Heart right ventricle (tissue), 16 donors: ENCODE measurements at places on chromosomes 12 and 14. TPM values are rescaled to one million over a fixed set of nuclear protein-coding genes. Genes with fewer than 3 reads are reported as not detected.

Gene SERPINA9
- polyA plus RNA-seq = not detected

Gene SAMD15
- polyA plus RNA-seq = 0.13 TPM

Gene LLPH
- 35.9 TPM for polyA plus RNA-seq

Gene VDR
- polyA plus RNA-seq = 0.87 TPM

Gene CRACR2A
- polyA plus RNA-seq = 3.4 TPM

Gene RNASE3
- 0.06 TPM for polyA plus RNA-seq

Gene RCOR1
- polyA plus RNA-seq = 5.7 TPM

Gene ANKRD33
- not detected for polyA plus RNA-seq

Gene TEX22
- polyA plus RNA-seq = 0.07 TPM

Gene OR6C2
- not detected for polyA plus RNA-seq

Gene PRICKLE1
- polyA plus RNA-seq = 3.7 TPM

DNA sequence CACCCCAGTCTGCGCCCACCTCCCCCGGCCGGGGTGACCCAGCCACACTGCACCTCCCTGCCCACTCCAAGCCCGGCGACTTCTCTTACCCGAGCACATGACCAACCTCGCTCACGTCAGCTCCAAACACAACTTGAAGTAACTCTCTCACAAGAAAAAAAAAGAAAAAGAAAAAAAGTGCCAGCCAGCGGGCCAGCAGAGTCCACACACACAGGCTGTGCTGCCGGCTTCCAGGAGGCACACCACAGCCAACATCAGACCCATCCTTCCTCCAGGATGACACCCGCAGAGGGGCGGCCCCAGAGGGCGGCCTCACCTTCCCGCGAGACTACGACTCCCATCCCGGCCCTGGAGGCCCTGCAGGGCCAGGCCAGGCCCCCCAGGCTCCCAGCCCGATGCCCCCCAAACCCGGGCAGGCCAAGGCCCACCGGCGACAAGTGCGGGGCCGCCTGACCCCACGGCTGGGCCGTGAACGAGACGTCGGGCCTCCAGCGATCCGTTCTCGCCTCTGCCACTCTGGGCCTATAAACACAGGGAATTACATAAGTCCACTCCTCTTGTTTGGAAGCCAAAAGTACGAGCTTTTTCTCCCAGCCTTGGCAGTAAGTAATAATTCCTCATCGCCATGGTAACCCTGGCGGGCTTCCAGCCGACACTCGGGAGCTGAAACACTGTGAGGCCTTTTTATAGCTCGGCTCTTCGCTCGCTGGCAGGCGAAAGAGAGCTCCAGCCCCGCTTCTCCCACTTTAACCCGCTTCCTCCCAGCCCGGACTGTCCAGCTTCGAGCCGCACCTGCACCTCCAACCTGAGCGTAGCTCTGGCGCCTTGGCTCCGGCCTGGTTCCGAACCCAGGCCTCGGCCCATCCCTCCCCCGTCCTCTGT is 49.1 kb downstream of the NCOR2 start:
- DNase-seq = peak; percentile 98

DNA sequence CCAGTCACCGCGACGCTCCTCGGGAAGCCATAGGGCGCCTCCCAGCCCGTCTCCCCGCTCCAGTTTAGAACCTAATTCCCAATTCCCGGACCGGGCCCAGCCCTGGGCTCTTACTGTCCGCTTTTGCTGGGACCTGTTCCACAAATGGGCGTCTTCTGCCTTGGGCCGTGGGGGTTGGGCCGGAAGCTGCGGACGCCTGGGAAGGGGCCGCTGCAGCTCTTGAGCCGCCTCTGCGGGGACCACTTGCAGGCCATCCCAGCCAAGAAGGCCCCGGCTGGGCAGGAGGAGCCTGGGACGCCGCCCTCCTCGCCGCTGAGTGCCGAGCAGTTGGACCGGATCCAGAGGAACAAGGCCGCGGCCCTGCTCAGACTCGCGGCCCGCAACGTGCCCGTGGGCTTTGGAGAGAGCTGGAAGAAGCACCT is 797 bp downstream of the UNG start:
- DNase-seq = peak; percentile 70

DNA sequence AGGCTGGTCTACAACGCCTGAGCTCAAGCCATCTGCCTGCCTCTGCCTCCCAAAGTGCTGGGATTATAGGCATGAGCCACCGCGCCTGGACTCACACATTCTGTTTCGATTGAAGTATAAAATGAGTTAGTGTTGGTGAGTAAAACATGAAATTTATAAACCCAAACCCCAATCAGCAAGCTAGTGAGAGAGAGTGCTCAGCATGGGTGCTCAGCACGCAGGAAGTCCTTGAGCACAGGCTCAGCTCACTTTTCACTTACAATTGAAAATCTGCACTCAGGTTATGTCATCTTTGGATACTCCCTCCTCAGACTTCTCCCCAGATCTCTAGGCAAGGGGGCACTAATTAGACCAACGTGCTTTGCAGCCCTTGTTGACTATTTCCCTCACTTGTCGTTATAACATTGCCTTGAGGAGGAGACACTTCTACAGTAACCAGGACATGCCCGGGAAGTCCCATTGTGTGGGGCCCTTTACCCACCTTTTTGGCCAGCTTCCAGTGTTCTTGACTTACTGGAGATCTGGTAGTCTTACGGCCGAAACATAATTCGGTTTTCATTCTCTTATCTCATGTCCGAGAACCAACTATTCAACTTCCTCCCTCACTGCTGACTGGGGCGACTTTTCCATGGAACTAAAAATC is 68.5 kb upstream of the AMN1 start:
- no peak for DNase-seq

DNA sequence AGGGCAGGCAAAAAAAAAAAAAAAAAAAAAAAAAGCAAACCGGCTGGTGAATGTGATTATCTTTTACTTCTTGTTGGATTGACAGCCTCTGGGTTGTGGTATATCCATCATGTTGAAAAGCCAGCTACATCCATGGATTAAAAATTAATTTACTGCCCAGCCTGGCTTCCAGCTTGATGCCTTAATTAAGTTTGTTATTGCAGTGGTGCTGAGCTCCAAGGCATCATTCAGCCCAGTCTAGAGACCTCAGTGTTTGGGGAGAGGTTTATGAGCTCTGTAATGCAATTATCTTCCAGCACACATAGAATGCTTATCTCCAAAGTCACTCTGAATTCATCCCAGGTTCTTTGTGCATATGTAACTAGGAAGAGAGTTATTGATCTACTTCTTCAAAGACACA is 114.8 kb downstream of the RIMBP2 start:
- DNase-seq = no peak

GRCh38 chr12:72075401-72075800 is 136.8 kb downstream of the TPH2 start:
- DNase-seq = no peak

DNA sequence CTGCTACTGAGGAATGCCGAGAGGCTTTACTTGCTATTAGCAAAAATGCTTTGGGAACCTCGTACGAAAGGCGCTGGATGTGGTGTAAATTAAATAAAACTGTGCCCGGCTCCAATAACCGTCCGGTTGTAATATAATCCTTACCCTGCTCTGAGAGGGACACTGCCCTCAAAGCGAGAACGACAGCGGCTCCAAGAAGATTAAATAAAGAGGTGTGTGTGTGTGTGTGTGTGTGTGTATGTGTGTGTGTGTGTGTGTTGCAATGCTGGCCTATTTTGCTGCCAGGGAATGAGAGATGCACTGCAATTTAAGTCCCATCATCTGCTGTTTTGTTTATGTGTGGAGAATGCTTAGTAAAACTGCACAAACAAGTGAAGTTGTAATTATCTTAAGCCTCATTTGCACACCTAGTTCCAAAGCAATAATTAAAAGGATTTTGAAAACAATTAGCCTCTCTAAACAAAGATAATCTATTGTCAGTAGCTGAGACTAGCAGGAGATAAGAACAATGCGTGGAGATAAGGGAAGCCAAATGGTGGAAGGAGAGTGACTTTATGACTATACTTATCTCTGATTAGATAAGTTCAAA is 1.2 kb upstream of the SIX1 start:
- no peak for DNase-seq

- DNase-seq = peak; percentile 58
Measured at GRCh38 chr12:14723763-14724162, 27.4 kb upstream of the GUCY2C start.

GRCh38 chr12:90338365-90338764 is 616.6 kb downstream of the CCER1 start:
- no peak for DNase-seq

DNA sequence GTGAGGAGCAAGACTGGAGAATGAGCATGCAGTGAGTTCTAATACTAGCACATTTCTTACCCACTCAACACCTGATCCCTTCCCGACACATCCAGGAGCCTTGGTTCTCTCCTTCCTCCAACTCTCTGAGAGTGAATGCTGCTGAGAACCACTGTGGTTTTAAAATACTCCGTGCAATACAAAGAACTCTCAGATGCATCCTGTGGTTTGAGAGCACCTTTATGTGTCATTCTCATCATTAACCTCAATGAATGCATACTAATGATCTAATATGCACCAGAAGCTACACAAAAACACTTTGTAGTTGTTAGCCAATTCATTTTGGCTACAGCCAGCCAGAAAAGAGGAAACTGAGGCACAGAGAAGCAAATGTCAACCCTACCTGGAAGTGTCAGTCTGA is 87.6 kb downstream of the GALNT8 start:
- no peak for DNase-seq

DNA sequence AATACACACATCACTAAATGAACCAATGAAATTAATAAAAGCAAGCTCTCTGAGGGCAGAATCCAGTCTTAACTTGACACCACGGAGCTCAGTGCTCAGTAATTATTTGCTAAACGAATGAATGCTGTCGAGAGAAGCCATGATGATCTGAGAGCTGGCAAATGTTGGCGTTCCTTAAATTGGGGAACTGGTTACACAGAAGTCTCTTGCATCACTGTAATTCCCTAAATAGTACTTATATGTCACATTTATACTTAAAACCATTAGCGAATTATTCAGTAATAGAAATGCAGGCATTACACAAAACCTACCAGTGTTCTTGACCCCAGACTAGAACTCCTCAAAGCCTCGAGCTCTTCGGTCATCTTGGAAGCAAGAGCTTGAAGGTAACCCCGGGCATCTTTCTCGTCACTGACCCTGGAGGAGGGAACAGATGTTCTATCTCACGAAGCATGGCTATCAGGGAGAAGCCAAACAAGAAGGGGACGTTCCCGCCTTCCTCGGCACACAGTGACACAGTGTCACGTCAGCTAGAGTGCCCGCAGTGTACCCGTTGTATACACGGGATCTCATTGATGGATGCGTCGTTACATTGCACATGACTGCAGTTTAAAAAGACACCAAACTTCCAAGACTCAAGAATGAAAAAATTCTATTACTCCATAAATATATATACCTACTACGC is 43.6 kb downstream of the AMN start:
- DNase-seq = no peak

GRCh38 chr12:45336331-45336730 is 120.4 kb downstream of the ANO6 start:
- DNase-seq = no peak

GRCh38 chr12:93266-94005 is 26.9 kb downstream of the IQSEC3 start:
- DNase-seq = no peak

DNA sequence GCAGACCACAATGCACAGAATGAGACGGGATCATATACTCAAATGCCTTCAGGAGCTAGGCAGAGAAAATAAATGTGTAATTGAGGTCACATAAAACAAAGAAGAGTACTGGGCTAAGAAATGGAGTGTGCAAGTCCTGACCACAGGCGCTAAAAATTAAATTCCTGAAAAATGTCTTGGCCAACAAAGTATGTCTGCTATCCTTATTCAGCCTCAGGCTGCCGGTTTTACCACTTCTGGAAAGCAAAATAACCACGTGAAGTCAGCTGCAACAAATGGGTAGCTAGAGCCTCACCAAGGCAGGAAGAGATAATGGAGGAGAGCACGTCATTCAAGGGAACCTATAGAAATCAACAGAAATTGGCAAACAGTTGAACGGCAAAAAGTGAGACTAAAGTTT is 3.1 kb downstream of the PYGL start:
- no peak for DNase-seq

DNA sequence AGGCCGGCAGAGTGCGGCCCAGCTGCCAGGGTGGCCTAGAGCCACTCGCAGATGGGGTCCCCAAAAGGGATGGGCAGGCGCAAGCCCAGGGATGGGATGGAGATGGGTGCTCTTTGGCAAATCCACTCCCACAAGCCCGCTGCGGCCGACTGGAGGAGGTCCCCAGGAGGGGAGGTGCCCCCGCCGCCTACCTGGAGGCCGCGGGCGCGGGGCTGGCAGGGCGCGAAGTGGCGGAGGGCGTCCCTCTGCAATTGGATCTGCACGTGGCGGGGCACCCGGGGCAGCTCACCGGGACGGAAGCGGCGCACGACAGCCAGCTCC is 730 bp downstream of the PPP1R3E start:
- no peak for DNase-seq

DNA sequence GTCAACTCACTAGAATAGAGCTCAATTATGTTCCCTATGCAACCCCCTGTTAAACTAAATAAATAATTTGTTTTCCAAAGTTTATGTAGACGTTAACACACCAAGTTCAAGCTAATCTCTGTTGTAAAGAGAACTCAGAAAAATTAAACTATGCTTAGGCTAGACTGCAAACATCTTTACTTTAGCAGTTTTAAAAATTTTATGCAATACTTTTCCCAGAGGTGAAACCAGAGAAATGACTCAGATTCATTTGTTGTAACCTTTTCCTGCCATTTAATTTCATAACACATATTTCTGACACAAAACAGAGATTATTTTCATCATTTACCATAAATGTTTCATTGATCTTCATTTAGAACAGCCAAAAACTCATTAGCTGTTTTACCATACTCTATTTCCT is 27.4 kb downstream of the ABCC9 start:
- no peak for DNase-seq

DNA sequence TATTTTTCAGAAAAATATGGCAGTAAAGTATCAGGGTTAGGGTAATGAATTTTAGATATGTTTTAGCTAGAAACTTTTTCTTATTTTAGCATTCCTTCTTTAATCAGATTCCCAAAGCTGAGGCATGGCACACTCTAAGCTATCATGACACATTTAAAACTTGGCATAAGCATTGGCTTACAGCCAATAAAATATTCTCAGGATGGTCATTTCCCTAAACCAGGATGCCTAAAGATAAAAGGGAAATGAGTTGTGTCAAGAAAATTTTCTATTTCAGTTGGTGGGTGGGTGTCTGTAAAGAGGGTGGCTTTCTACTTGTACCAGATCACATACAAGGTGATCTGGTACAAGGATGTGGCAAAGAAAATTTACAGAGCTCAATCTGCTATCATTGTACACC is 47.8 kb downstream of the PEBP1 start:
- no peak for DNase-seq

GRCh38 chr14:102875652-102876051 is 46.8 kb upstream of the AMN start:
- no peak for DNase-seq

- DNase-seq = no peak
Measured at GRCh38 chr12:58918469-58918844, 1.8 kb downstream of the LRIG3 start.

DNA sequence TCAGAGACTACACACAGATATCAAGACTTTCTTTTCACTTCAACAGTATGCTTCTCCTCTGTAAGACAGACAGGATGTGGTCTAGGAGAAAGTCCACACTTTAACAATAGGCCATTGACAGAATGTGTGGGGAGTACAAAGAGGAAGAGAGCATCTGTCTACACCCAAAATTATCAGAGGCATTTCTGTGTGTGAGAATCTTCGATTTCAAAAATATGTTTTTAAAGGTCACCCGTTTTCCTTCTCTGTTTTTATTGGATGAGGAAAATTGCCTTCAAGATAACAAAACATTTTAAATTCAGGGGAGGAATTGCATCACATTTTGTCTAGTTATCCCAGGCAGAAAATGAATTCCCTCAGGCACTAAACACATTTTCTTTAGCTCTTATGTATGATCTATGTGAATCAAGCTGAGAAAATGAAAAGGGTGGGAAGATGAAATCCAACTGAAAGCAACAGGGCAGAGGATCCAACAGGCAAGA is 16.4 kb downstream of the NAV3 start:
- DNase-seq = no peak
